ENCODE measurements at places on chromosomes 2 and 18.

DNA sequence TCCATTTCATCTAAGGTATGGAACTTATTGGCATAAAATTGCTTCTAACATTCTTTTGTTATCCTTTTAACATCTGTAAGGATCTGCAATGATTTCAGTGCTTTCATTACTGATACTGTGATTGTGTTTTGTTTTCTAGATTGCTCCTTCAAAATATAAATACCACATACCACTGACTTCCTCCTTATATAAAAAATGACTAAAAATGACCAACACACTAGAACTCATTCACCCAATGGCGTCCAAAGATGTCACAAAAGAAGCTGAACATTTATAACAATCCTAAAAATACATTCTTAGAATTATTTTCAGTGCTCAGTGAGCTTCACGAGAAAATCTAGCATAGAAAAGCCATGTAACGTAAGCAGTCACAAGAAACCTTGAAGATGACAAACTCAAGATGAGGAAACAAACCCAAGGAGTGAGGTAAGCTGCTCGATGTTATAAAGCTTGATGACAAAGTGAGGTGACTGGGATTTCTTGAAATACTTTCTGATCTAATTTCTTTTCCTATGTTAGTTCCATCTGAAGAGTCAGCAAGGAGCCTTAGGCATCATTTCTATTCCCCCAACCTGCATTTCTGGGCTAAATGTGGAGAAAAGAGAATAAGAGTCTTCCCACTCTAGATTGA is 42.6 kb downstream of the PNO1 start:
- no peak for DNase-seq

DNA sequence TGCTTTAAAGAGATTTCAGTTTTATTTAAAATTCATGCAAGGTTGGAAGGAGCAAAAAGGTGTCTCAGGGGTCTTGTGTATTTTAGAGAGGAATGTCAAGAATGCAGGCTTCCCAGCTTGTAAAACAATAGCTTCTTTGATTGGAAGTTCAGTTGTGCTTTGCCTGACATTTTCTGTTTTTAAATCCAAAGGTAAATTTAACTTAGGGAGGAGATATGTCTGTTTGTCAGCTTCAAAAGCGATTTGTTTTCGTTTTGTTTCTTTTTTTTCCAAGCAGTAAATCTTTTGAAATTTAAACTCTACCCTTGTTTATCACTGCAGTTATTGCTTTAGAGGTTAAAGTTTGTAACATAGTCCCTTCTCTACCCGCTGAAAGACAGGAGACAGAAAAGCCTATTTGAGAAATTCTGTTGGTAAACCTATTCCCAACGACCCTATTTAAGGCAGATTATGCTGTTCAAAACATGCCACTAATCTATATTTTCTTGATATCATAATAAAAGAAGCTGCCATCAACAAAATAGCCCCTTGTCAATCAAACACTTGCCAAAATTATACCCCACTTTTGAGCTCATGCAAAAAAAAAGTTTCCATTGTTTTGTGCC is 639.6 kb downstream of the IRS1 start:
- DNase-seq = no peak

DNA sequence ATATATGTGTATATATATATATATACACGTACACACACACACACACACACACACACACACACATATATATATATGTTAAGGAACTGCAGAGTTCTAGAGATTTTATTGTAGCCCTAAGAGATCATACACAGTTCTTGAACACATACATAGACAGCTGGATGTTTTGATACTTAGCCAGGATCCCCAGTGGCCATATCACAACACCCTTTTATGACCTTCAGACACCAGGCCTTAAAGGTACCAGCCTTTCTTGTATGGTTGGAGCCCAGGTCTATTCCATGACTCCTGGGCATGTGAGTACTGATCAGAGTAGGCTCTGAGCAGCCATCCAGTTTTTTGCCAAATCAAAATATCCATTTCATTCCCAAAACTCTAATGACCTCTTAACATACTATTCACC is 138.3 kb downstream of the MYO1B start:
- no peak for DNase-seq

GRCh38 chr2:45986509-45986908 is 310.7 kb upstream of the EPAS1 start:
- DNase-seq = no peak

DNA sequence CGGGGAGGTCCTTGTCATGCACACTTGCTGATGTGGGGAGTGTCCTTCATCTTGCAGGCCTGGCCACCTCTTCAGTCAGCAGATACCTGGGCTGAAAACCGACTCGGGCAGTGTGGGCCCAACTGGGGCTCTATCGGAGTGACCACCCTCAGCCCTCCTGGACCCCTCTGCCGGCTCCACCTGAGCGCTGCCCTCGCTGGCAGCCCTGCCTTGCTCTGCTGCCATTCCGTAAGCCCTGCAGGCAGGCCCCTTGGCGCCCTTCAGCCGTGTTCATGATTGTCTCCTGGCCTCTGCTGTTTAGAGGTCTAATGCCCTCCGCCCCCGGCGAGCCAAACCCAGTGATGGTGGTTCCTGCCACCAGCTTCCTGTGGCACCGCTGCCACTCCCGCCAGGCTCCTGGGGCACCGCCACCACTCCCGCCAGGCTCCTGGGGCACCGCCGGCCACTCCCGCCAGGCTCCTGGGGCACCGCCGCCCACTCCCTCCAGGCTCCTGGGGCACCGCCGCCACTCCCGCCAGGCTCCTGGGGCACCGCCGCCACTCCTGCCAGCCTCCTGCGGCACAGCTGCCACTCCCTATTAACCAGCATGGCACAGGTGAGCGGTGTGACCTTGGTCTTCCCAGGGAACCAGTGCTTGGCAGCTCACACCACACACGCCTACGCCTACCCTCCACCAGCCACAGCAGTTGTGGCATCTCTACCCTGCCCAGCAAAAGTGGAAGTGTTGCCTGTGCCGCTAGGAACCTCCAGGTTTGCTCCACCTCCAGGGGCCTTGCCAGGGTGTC is 15.9 kb downstream of the CAPN10 start:
- DNase-seq = no peak

- no peak for DNase-seq
These were observed 138.8 kb downstream of the WDSUB1 start for GRCh38 chr2:159147690-159148089.

DNA sequence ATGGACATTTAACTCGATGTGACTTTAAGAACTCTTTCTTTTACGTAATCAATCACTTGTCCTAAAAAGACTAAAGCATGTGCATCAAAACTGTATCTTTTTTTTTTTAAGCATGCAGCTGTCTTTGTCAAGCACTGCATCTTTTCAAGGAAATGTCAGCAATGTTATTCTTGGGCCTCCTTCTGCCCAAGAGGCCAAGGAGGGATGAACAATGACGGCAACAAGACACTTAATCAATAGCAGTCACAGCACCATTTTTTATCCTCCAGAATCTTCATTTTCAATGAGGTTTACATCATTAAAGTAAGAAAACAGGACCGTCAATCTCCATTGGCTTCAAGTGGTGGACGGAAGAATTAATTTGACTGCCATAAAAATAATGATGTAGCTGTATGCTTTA is 253.8 kb downstream of the AFF3 start:
- DNase-seq = no peak

- DNase-seq = no peak
These were observed 178.6 kb upstream of the ZNF804A start for GRCh38 chr2:184419744-184420143.

- no peak for DNase-seq
These were observed 857 bp upstream of the NEUROD1 start for GRCh38 chr2:181680937-181681811.

DNA sequence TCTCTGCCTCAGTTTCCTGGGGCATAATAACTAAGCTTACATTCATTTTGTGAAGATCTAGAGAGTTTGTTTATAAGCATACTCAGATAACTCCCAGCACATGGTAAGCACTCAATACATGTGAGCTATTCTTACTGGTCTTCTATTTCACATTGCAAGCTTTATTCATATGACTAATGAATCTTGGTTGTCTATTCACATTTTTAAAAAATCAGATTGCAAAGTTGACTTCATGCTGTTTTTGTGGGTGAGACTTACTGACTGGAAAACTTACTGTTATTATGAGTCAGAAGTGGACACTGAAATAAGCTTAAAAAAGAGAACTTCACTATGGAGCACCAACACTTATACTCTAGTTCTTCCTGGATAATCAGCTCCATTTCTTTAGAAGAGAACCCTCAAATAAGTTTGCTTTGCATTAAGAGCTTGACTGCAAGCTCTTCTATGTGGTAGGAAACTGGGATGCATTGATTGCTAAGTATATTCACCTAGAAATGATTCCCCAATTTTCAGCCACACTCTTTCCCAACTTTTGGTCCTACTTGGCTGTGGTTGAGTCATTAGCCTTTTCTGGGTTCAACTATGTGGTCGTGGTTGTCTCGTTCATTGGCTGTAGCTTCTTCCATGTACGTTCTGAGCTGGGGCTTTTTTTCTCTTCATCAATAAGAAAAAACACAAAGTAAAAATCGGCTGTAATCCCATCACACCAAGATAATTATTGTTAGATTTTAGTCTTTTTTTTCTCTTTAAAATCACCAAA is 29.5 kb upstream of the RBMS1 start:
- DNase-seq = no peak

GRCh38 chr18:14937271-14937670 is 189.3 kb downstream of the ANKRD30B start:
- no peak for DNase-seq

GRCh38 chr2:40244675-40245074 is 207.2 kb downstream of the SLC8A1 start:
- peak; percentile 28 for DNase-seq

DNA sequence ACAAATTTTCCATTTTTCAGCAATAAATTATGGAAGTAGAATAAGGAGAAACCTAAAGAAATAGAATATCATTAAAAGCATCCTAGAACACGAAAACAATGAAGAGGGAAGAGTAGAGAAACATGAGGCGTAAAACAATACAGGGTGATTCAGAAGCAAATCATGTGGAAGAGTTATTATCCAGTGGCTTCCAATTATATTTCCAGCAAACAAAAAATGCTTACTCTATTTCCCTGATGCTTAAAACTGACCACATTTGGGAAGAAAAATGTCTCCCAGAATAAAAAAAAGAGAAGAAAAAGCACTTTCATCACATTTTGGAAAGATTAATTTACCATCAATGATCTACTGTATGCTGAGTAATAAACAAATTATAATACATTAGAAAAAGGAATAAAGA is 192.6 kb downstream of the CD226 start:
- no peak for DNase-seq

DNA sequence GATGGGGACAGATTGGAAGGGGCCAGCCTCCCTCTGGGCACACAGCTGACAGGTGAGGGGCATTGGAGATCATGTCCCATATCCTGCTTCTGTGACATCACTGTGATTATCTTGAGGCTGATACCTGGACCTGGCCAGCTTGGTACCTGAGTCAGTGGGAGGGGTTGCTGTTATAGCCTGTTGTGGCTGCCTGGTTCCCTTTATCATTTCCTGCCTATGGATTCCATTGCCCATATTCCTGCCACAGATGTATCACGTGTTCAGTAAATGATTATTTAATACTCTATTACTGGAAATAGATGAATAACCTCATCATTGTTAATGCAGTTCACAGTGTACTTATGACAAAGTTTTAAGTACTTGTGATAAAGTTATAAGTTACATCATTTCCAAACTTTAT is 7.8 kb upstream of the SCYGR1 start:
- DNase-seq = no peak
